ENCODE measurements at places on chromosomes 13 and 19.

DNA sequence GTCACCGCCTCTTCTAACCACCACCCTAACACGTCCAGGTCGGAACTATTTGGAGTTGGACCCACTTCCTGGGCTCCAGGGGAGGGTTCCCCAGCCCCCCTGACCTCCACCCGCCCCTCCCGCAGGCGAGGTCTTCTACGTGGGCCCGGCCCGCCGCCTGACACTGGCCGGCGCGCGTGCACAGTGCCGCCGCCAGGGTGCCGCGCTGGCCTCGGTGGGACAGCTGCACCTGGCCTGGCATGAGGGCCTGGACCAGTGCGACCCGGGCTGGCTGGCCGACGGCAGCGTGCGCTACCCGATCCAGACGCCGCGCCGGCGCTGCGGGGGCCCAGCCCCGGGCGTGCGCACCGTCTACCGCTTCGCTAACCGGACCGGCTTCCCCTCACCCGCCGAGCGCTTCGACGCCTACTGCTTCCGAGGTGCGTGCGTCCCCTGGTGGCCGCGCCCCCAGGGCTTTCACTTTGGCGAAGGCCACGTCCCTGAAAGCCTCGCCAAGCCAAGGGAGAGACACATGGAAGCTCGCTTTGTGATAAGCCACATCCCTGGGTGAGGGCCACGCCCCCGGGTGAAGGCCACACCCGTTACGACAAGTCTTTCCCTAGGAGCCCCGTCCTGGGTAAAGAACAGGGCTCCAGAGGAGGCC is 13.2 kb downstream of the NCAN start:
- H3K4me3 ChIP-seq, result no peak overlapping the region
- H3K36me3 ChIP-seq, result no peaks in the 10 kb centered on the region
- no peak overlapping the region for H3K27ac ChIP-seq
- peak; percentile 81 for DNase-seq
- H3K27me3 ChIP-seq, result peaks cover 68% of the 10 kb centered on the region

- DNase-seq, result no peak
- H3K27ac ChIP-seq, result peak overlapping the region; percentile 60
- H3K27me3 ChIP-seq, result peaks cover 13% of the 10 kb centered on the region
- H3K4me1 ChIP-seq, result peaks cover 4% of the 10 kb centered on the region
These were observed 9.8 kb downstream of the PPP1R15A start for GRCh38 chr19:48881741-48882657.

DNA sequence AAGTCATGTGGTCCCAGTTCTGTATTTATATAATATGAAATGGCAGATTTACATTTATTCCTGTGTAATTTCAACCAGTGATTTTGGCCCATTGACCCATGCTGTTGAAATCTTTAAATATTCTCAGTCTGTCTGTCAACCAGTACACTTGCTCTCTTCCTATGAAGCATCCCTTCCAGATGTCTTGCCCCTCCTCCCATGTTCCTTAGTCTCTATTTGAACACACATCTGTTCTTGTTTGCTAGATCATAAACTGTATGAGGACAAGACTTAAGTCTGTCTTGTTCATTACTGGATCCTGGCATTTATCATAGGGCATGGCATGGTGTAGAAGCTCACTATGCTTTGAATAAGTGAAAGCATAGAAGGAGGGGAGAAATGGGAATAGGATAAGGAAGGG is 34.9 kb downstream of the STARD13 start:
- no peak overlapping the region for H3K27ac ChIP-seq
- no peak overlapping the region for H3K4me3 ChIP-seq
- H3K27me3 ChIP-seq, result peaks cover 9% of the 10 kb centered on the region
- H3K36me3 ChIP-seq, result no peaks in the 10 kb centered on the region
- no peaks in the 10 kb centered on the region for H3K4me1 ChIP-seq

- peak overlapping the region; percentile 81 for H3K27ac ChIP-seq
- peaks cover 56% of the 10 kb centered on the region for H3K36me3 ChIP-seq
- peaks cover 32% of the 10 kb centered on the region for H3K4me1 ChIP-seq
- DNase-seq, result no peak
- H3K27me3 ChIP-seq, result peaks cover 3% of the 10 kb centered on the region
These were observed 48.3 kb downstream of the SLC7A1 start for GRCh38 chr13:29547153-29547552.

DNA sequence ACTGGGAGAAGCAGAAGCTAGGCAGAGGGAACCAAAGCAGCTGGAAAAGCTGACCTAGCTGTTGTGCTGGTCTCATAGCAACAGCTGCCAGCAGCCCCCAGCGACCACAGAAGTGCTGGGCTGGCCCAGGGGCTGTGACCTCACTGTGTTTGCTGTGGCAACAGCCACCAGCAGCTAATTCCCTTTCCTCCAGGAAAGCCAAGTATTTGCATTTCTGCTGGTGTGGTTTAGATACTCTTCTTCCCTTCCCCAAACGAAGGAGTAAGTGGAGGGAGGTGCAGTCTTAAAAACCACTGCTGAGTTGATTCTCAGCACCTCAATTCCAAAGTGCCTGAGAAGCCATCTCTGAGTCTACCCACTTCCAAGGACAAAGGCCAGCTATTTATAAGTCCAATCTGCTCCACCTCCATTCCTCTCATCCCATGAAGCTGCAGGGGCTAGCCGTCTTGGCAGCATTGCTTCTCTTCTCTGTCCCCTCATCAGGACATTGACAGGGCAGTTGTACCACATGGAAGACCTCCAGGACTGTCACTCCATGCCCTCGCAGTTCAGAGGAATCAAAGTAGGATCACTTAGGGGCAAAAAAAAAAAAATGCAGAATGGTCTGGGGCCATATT is 11.5 kb upstream of the CCDC97 start:
- peaks cover 87% of the 10 kb centered on the region for H3K36me3 ChIP-seq
- H3K4me3 ChIP-seq, result no peak overlapping the region

GRCh38 chr19:8307400-8307964 is 676 bp downstream of the CD320 start:
- peaks cover 2% of the 10 kb centered on the region for H3K27me3 ChIP-seq
- peak overlapping the region; percentile 93 for H3K27ac ChIP-seq
- H3K4me1 ChIP-seq, result peaks cover 47% of the 10 kb centered on the region
- H3K36me3 ChIP-seq, result peaks cover 39% of the 10 kb centered on the region
- H3K4me3 ChIP-seq, result peak overlapping the region; percentile 94

DNA sequence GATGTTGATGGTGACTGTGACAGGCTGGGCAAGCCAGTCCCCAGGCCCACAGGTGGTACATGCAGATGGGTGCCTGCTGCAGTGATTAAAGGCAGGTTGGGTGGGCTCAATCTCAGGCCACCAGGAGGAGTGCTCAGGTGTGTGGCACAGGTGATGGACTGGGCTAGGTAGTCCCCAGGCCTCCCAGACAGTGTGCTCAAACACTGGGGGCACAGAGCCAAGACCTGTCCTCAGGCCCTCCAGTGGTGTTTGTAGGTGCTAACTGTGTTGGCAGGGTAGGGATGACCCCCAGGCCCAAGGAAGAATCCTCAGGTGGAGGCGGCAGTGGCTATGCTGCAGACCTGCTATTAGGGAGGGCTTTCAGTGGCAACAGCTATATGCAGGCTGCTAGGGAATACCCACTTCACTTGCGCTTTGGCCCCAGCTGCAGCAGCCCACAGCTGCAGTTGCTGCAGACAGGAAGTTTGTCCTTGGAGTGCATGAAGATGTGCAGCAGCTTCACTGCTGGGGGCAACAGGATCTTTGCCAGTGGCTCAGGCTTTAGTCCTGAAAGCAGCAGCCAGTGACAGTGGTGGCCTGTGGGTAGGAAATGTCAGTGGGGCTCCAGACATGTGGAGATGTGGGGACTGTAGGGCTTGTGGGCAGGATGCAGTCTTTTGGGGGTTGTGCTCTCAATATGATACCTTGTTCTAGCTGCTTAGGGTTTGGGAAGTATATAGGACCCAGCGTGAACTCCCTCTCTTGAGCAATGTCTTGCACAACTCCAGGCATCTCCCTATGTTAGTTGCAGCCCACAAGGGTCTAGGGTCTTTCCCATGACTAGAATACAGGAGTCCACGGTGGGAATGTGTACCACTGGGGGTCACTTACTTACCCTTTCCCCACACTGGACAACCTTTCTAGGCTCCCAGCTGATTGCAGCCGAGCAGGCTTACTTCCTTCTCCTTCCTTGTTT is 54.1 kb upstream of the MLNR start:
- peaks cover 7% of the 10 kb centered on the region for H3K27me3 ChIP-seq
- no peak for DNase-seq
- peaks cover 88% of the 10 kb centered on the region for H3K36me3 ChIP-seq
- peak overlapping the region; percentile 76 for H3K27ac ChIP-seq
- no peaks in the 10 kb centered on the region for H3K4me1 ChIP-seq

DNA sequence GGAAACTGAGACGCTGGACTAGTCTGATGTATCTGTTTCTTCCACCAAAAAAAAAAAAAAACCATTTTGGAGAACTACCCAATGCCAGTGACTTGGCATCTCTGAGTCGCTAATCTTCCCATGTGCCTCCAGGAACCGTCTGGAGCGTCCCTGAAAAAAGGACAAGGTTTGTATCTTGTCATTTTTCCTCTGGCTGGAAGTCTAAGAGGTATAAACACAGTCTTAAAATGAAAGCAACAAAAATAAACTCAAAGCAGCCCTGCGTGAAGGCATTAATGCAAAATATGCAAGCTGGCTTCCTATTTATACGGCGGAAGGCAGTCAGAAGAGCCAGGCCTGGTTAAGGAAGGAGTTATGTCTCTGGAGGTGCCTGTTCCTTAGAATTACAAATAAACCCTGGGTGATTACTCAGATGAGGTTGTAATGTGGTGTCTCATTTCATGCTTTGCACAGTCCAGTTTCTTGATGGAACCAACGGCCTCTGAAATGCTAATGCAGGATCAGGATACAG is 20.3 kb downstream of the ACTN4 start:
- peak overlapping the region; percentile 99 for H3K27ac ChIP-seq
- DNase-seq, result no peak
- no peaks in the 10 kb centered on the region for H3K27me3 ChIP-seq

DNA sequence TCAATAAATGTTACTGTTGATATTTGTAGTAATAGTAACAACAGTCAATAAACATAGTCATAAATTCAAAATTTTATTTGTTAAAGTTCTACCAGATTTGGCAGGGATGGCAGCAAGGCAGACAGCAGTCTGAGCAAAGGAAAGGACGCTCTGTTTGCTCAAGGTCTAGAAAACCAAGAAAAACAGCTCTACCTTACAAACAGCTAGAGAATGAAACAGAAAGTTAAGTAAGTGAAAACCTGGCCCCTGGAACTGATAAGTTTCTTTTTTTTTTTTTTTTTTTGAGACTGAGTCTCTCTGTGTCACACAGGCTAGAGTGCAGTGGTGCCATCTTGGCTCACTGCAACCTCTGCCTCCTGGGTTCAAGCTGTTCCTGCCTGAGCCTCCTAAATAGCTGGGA is 27.9 kb downstream of the ENOX1 start:
- H3K27me3 ChIP-seq, result no peaks in the 10 kb centered on the region
- H3K36me3 ChIP-seq, result no peaks in the 10 kb centered on the region
- H3K4me1 ChIP-seq, result peaks cover 6% of the 10 kb centered on the region
- H3K4me3 ChIP-seq, result no peak overlapping the region

DNA sequence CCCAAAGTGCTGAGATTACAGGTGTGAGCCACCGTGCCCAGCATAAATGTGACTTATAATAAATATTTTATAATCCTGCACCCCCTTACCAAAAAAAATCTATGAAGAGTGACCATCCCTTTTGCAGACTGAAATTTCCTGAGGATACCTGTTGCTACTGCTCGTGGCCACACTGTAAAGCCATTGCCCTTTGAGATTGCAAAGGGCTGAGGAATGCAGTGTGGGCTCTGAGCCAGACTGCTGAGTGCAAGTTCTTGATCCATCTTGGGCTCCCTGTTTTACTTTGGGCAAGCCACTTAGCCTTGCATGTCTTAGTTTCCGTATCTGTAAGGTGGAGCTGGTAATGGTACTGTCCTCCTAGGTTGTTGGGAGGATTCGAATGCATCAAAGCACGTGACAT is 23.4 kb downstream of the SIPA1L3 start:
- no peak overlapping the region for H3K4me3 ChIP-seq
- no peak overlapping the region for H3K27ac ChIP-seq
- H3K36me3 ChIP-seq, result peaks cover 14% of the 10 kb centered on the region

DNA sequence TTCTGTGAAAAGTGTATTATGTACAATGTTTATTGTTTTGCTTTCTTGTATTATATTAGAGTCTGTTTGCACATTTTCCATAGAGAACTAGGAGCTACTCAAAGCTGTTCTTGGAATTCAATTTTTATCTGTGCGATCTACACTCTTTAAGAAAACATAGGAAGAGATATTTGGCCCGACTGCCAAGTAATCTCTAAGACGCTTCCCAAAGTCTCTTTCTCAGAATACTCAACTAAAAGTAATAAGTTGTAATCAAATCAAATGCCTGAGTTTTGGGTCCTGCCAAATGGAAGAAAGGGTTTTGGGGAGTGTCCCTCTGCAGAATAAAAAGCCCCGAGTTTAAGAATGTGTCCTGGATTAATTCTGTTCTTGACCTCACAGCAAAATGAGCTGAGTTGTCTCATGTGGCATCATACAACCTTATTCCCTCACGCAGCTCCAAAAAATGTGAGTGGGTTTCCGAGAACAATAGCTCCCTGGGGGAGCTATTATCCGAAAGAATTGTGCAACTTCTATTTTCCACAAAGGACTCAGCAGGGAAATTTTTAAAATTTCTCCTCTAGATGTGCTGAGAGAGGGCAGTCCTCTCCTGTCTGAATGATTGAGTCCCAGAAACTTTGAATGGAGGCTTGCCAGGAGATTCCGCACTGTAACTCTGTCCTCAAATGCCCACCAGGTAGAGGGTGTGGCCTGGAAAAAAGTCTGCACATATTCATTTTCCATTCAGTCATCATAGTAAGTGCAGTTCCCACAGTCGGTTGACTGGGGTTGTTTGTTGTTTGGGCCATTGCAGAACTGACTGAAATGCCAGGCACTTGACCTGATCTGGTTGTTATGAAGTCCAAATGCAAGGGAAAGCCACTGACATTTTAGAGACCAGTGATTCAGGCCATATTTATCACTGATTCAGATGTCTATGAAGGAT is 280.0 kb upstream of the SOX21 start:
- H3K27ac ChIP-seq, result no peak overlapping the region
- DNase-seq, result no peak
- no peaks in the 10 kb centered on the region for H3K4me1 ChIP-seq
- no peaks in the 10 kb centered on the region for H3K36me3 ChIP-seq

GRCh38 chr19:48378194-48378570 is 13.2 kb downstream of the KDELR1 start:
- DNase-seq, result no peak
- H3K4me3 ChIP-seq, result no peak overlapping the region
- no peak overlapping the region for H3K27ac ChIP-seq
- H3K27me3 ChIP-seq, result peaks cover 10% of the 10 kb centered on the region
- H3K36me3 ChIP-seq, result peaks cover 21% of the 10 kb centered on the region

DNA sequence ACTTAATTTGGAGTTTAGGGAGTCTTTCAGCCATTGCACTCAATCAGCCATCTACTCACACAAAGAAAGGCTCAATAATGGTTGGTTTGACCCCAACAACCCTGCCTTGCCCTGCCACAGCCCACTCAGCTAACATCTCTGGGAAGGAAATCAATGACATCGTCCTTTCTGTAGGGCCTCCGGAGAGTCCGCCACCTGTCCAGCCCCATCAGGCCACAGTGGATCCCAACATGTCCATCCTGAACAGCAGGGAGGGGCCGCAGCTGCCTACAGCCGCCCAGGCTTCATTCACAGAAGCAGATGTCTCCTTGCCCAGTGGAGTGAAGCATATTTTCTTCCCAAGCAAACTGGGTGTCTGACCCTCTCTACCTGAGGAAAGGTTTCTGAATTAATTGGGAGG is 4.2 kb upstream of the CDX2 start:
- H3K27ac ChIP-seq, result peak overlapping the region; percentile 89
- H3K27me3 ChIP-seq, result peaks cover 19% of the 10 kb centered on the region
- H3K36me3 ChIP-seq, result no peaks in the 10 kb centered on the region
- H3K4me1 ChIP-seq, result peaks cover 85% of the 10 kb centered on the region
- H3K4me3 ChIP-seq, result no peak overlapping the region

All from nephron progenitor cell (in vitro differentiated cells).